Pulmonary artery endothelial cell (primary cell): ENCODE measurements at places on chromosomes 1 and 21. TPM values are rescaled to one million over a fixed set of nuclear protein-coding genes. Genes with fewer than 3 reads are reported as not detected.

Gene SYCP1
- not detected in 2 replicates for total RNA-seq

Gene RC3H1
- total RNA-seq: 15.9 and 25.6 TPM in 2 replicates

Gene LCE1B
- not detected in 2 replicates for total RNA-seq

Gene MED8
- total RNA-seq: 44.1 and 60.8 TPM in 2 replicates

Gene TRIM58
- 0.11 and 0.66 TPM in 2 replicates for total RNA-seq

Gene CFHR1
- total RNA-seq: 0.07 TPM in 1 of 2 replicates, not detected in the other

Gene OR2T33
- total RNA-seq: not detected in 2 replicates
